Right lobe of liver (tissue), 6 donors: ENCODE measurements at places on chromosomes 2 and 18. TPM values are rescaled to one million over a fixed set of nuclear protein-coding genes. Genes with fewer than 3 reads are reported as not detected.
A peak's percentile ranks its signal among the peaks of the same experiment; 100 is the strongest.

DNA sequence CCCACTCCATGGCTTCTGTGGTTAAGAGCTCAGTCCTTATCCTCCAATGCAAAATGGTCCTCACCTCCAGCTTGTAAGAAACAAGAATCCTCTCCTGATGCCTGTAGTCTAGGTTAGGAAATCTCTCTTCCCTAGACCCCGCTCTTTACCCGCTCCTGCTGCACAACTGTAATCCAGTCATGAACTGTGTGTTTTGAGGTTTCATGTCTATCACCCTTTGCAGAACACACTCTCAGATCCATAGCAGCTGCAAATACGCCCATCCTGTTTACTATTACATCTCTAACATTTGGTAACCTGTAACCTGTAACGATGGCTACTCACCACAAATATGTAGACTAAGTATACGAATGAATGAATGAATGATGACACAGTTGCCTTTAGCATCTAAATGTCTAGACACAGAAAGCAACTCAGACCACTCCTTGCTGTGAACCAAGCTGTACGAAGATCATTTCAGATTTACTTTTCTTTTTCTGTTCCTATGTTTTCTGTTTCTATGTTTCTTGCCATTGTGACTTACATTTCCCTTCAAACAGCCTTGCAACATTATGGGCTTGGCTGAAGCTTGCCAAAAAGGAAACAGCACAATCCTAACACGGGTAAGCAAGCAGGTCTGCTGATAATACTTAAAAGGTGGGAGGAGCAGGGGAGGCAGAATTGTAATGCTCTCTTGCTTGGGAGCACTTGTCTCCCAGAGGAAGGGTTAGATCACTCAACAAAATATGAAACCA lies 53.7 kb downstream of the EPHA4 start:
- H3K4me3 ChIP-seq = no peak overlapping the region
- no peak for DNase-seq
- no peaks in the 10 kb centered on the region for H3K4me1 ChIP-seq
- H3K36me3 ChIP-seq = no peaks in the 10 kb centered on the region
- no peaks in the 10 kb centered on the region for H3K27me3 ChIP-seq

Gene CLEC4F
- not detected for total RNA-seq

Gene TUBB8B
- total RNA-seq = 0.30 TPM

DNA sequence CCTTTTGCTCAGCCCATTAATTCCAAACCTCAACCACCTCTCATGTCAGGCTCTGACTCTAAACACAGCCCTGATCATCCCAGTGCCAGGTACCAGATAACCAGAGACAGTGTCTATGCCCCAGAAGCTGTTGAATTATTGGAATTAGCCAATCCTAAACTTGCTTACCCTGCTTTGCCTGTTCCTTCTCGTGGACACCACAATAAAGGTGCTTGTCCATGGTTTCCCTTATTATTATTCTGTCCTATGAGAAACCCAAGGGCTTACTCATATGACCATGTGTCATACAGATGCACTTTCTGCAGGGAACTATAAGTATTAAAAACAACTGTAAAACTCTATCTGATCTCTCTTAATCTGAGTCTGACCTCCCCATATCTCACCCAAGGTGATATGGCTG lies 2193.8 kb upstream of the PIK3C3 start:
- no peaks in the 10 kb centered on the region for H3K4me1 ChIP-seq
- H3K4me3 ChIP-seq = no peak overlapping the region
- H3K27me3 ChIP-seq = no peaks in the 10 kb centered on the region
- H3K27ac ChIP-seq = no peak overlapping the region
- H3K36me3 ChIP-seq = no peaks in the 10 kb centered on the region

Gene STAT4
- 6.1 TPM for total RNA-seq

DNA sequence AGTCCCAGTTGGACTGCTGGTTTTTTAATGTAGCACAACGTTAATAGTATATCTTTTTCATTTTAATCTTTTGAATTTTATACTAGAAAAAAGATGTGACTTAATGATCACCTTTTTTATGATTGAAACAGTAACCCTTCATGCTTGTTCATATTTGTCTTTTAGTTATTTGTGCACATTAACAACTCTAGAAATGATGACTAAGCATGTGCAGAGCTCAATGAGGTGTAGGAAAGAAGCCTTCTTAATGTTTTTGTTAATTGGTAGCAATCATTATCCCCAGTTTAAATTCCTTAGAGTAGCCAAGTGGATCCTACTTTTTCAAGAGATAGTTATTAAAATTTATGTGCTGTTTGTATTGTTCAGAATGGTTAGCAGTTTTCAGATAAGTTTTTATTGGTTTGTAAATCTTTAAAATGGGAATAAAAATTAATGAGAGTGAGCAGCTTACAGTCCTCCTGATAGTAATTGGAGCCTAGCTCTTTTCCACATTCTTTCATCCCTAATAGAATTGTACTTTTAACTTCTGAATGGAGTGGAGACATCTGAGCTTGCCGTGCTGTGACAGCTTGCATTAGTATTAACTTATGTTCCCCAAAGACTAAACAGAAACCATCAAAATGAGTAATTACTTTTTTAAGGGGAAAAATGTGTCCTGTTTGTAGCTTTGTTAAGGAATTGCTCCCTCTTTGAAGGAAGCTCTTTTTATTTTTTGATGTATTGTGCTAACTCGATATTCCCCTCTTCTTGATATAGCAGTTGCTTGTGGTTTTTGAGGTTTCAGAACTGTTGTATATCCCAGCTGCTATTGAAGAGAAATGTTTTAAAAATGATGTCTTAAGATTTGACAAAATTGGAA lies 17.3 kb downstream of the PIK3C3 start:
- H3K4me1 ChIP-seq = no peaks in the 10 kb centered on the region
- H3K27ac ChIP-seq = no peak overlapping the region
- H3K4me3 ChIP-seq = no peak overlapping the region
- H3K36me3 ChIP-seq = no peaks in the 10 kb centered on the region
- no peak for DNase-seq

DNA sequence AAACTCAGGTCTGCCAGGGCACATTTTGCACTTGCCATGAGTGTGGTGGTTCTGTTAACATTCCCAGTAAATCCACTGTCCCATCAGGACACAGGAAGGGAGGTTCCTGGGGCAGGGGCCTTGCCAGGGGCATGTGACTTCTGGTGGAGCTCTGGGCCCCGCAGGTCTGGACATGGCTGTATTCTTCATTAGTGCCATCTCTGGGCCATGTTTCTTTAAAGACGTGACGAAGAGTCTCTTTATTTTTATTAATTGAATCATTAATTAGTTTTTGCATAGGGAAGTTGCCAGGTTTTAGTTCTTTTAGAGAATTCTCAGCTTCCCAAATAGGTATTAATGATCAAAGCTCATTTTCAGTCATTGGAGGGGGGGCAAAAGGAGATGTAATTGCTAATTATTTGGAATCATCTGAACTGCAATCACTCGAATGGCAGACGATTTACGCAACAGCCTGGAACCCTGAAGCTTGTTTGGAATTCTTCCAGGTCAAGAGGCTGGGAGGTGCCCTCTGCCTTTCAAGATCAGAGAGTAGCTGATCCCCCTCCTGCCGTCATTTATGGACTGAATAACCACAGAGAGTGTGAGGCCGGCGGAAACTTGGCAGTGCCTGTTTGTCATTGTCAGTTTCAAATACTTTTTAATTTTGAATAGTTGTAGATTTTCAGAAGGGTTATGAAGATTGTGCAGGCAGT lies 106.2 kb downstream of the RTP5 start:
- peak; percentile 23 for DNase-seq
- H3K4me3 ChIP-seq = no peak overlapping the region
- H3K27ac ChIP-seq = no peak overlapping the region
- H3K4me1 ChIP-seq = no peaks in the 10 kb centered on the region
- no peaks in the 10 kb centered on the region for H3K36me3 ChIP-seq

Gene CYRIA
- 6.3 TPM for total RNA-seq

DNA sequence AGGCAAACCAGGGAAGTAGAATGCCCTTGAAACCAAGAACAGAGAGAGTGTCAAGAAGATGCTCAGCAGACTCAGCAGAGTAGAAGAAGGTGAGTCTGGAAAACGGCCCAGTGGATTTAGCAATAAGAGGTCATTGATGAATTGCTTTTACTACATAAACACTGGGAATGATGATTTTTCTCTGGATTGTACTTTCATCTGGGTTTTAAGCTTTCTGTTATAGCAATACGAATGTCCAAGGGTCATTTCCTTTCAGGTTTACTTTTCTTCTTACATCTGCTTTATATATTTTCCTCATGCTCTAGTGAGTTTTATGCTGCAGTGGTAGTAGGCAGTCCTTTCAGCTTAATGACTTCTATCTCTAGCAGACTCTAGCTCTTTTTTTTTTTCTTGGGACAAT lies 16.9 kb downstream of the EML6 start:
- no peak overlapping the region for H3K4me3 ChIP-seq
- no peaks in the 10 kb centered on the region for H3K36me3 ChIP-seq
- no peak overlapping the region for H3K27ac ChIP-seq
- no peaks in the 10 kb centered on the region for H3K4me1 ChIP-seq

- H3K27me3 ChIP-seq = no peaks in the 10 kb centered on the region
- H3K36me3 ChIP-seq = no peaks in the 10 kb centered on the region
- H3K27ac ChIP-seq = no peak overlapping the region
These were observed 83.5 kb downstream of the IKZF2 start for GRCh38 chr2:213067888-213068287.

GRCh38 chr2:201837824-201838431 lies 31.6 kb downstream of the CDK15 start:
- H3K4me1 ChIP-seq = no peaks in the 10 kb centered on the region
- no peaks in the 10 kb centered on the region for H3K27me3 ChIP-seq
- no peak overlapping the region for H3K27ac ChIP-seq
- H3K4me3 ChIP-seq = no peak overlapping the region
- no peaks in the 10 kb centered on the region for H3K36me3 ChIP-seq
- no peak for DNase-seq

GRCh38 chr2:236525411-236525997 lies 44.1 kb upstream of the ACKR3 start:
- H3K27ac ChIP-seq = no peak overlapping the region
- no peaks in the 10 kb centered on the region for H3K36me3 ChIP-seq
- H3K4me1 ChIP-seq = no peaks in the 10 kb centered on the region
- H3K4me3 ChIP-seq = no peak overlapping the region

GRCh38 chr2:200090683-200091082 lies 135.3 kb downstream of the MAIP1 start:
- H3K36me3 ChIP-seq = no peaks in the 10 kb centered on the region
- H3K4me1 ChIP-seq = no peaks in the 10 kb centered on the region
- DNase-seq = no peak
- H3K4me3 ChIP-seq = no peak overlapping the region
- no peak overlapping the region for H3K27ac ChIP-seq

GRCh38 chr2:132651115-132652045 lies 18.6 kb downstream of the LYPD1 start:
- H3K27ac ChIP-seq = no peak overlapping the region
- H3K36me3 ChIP-seq = no peaks in the 10 kb centered on the region
- H3K4me3 ChIP-seq = no peak overlapping the region
- H3K4me1 ChIP-seq = no peaks in the 10 kb centered on the region
- H3K27me3 ChIP-seq = no peaks in the 10 kb centered on the region

Gene OST4
- 165 TPM for total RNA-seq

DNA sequence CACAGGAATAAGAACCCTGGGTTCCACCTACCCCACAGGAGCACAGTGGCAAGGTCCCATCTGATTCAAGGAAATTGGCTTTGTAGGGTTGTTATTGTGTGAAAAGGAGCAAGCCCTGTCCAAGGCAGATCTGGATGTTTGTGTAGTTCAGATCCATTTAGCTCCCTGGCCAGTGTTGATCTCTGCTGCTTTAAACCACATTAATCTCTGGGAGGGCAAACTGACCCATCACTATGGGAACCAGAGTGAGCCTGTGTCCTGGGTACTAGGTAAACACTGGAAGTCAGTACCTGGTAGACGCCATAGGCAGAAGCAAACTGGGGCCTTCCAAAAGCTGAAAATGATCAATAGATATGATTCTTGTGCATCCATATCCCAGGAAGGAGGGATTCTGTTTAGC lies 271.5 kb upstream of the EPAS1 start:
- no peaks in the 10 kb centered on the region for H3K27me3 ChIP-seq
- H3K36me3 ChIP-seq = no peaks in the 10 kb centered on the region
- no peak overlapping the region for H3K27ac ChIP-seq

DNA sequence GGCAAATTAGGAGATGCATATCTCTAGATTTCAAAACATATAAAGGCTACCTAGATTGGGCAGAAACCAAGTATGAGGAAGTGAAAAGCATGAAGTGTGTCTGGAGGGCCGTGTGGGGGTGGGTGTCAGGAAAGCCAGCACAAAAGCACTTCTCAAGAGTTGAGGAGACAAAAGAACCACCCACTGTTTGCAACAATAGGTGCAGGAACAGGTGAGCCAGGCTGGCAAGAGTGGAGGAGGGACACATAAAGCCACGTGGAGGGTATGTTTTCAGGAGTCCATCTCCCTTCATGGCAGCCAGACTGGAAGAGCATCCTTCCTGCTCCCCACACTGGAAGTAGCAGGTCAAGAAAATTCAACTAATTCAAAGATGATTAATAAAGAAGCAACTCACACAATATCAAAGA lies 96.4 kb downstream of the CERS6 start:
- no peaks in the 10 kb centered on the region for H3K27me3 ChIP-seq
- H3K27ac ChIP-seq = no peak overlapping the region
- no peaks in the 10 kb centered on the region for H3K36me3 ChIP-seq
- H3K4me3 ChIP-seq = no peak overlapping the region

GRCh38 chr2:220744861-220745260 lies 827.2 kb downstream of the EPHA4 start:
- no peak overlapping the region for H3K27ac ChIP-seq
- no peaks in the 10 kb centered on the region for H3K36me3 ChIP-seq
- no peak overlapping the region for H3K4me3 ChIP-seq
- no peak for DNase-seq
- no peaks in the 10 kb centered on the region for H3K27me3 ChIP-seq

Gene IL36B
- not detected for total RNA-seq
